Keratinocyte (primary cell): ENCODE measurements at places on chromosomes 4 and X.
A peak's percentile ranks its signal among the peaks of the same experiment; 100 is the strongest.

DNA sequence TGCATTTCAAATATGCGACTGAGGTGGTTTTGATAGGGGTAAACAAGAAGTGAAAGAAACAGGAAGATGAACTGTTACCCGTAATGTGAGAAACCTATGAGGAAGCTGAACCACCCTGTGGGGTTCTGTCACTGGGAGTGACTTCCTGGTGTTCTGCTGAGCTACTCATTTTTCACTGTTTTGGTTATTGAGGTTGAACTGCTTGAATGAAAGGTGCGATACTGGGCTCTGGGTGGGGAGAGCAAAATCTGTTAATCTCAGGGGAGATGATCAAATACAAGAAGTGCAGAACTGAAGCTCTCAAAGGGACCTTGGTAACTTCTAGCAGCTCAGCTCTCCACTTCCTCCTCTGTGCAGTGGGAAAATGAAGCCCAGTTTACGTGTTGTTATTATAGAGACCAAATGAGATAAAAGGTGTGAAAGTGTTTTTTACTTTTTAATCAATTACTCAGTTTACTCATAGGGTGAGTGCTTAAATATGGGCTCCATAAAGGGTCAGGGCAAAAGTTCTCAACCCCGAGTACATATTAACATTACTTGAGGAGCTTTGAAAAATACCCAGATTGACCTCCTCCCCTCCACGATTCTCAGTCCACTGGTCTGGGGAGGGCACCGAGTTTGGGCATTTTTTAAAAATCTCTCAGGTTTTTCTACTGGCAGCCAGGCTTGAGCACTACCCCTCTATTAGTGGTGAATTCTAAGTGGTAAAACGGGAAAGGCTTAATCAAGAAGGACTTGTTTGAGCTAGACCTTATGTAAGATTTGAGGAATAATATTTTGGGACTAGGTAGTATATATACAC is 66.7 kb downstream of the COQ2 start:
- DNase-seq, result no peak

DNA sequence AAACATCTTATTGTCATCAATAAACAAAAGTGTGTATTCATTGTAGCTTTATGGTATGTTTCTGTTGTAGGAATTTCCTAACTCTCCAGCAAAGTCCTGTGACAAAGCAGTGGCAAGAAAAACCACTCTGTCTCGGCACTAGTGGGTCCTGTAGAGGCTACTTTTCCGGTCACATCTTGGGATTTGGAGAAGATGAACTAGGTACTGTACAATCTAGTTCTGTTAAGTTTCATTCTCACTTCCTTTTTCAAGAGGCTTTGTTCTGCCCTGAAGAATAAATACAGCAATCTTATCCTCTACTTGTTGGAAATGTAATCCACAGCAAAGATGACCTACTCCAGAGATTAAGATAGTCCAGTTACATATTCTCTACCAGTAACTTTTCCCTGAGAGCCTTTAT is 69.3 kb downstream of the HHIP start:
- no peak for DNase-seq

DNA sequence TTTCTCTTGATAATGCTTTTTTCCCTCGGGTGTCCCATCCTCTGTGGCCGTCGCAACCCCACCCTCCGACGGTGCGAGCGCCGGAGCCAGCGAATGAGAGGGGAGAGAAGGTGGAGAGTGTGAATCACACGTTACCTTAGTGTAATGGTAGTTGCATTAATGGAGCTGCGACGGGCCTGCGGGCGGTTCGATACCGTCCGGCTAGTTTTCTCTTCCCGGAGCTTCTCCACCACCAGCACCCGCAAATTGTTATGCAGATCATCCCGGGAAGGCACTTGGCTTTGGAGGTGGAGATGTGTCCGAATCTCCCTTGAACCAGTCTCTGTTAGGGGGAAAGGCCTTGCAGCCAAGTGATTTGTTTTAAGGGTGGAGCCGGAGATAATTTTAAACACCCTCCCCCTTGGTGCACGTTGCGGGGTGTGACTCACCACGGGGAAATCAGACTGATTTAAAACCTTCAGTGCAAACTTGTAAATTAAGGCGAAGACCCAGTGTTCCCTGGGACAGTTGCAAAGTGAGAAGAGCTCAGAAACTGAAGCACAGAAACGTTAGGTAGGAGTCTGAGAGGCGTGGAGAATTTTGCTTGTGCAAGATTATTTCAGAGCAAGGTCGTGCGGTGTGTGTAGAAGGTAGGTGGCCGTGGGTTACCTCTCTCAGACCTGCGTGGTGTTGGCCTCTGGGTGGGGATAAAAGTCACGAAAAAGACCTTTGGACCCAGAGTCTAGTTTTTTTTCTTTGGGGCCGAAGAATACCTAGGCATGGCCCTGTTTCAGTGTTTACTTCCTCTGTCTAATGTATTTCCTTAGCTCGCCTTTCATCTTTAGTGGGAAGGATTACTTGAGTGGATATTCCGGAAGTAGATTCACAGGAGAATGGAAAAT is 1.3 kb downstream of the AFF1 start:
- peak; percentile 55 for DNase-seq

DNA sequence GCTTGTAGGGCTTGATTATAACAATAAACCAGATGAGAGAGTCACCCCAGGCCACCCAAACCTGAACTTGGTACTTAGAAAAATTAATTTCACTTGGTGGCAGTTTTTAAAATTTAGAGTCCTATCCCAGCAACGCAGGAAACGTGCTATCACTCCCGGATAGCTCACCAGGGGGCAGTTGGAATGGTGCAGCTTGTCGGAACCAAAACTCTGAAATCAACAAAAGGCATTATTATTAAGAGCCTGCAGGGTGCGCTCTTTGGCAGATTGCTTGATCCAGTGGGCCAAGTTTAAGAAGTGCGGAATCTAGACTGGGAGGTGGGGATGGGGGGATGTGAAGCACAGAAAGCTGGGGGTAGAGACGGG is 2.4 kb downstream of the FRAS1 start:
- DNase-seq, result peak; percentile 42
